ENCODE measurements at places on chromosomes 12 and 14.

DNA sequence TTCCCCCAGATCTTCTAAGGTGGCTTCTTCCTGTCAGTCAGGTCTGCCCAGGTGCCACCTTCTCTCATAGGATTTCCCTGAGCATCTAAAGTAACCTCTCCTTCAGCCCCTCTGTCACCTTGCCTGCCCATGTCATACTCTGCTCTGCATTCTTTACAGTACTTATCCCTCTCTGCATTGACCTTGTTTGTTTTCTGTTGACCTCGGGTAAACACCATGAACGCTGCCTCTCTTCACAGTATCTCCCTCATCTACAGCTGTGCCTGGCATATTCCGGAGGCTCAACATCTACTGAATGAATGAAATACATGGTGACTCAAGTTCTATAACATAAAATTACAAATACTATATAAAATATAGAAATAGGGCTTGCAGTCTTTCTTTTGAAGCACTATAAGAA lies 10.1 kb upstream of the PPM1A start:
- no peak for DNase-seq

- DNase-seq: no peak
These were observed 31.5 kb downstream of the MEG3 start for GRCh38 chr14:100857233-100857922.

GRCh38 chr12:47938594-47938993 lies 24.8 kb upstream of the TMEM106C start:
- no peak for DNase-seq

- peak; percentile 56 for DNase-seq
These were observed at the start of gene SCFD1 for GRCh38 chr14:30621940-30622830. SCFD1 (plus strand) TSS chr14:30622319; CDS start chr14:30622339, 20 bp downstream.

DNA sequence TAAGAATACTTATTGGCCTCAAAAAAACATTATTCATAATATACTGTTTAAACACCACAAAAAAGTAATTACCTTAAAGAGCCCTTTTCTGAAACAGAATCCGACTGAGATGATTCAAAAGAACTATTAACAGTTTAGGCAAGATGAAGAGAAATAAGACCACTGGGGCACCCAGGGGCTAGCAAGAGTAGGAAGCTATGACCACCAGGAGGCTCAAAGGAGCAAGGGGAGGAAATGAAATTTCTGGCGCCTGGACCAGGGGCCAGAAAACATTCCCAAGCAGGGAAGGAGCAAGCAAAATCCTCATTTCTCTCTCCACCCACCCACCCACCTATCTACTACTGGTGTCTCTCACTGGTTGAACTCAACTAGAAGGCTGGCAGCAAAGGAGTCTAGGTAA lies 6.3 kb upstream of the DCAF4 start:
- no peak for DNase-seq

- no peak for DNase-seq
These were observed 251.4 kb upstream of the ATP2B1 start for GRCh38 chr12:89960011-89960507.

DNA sequence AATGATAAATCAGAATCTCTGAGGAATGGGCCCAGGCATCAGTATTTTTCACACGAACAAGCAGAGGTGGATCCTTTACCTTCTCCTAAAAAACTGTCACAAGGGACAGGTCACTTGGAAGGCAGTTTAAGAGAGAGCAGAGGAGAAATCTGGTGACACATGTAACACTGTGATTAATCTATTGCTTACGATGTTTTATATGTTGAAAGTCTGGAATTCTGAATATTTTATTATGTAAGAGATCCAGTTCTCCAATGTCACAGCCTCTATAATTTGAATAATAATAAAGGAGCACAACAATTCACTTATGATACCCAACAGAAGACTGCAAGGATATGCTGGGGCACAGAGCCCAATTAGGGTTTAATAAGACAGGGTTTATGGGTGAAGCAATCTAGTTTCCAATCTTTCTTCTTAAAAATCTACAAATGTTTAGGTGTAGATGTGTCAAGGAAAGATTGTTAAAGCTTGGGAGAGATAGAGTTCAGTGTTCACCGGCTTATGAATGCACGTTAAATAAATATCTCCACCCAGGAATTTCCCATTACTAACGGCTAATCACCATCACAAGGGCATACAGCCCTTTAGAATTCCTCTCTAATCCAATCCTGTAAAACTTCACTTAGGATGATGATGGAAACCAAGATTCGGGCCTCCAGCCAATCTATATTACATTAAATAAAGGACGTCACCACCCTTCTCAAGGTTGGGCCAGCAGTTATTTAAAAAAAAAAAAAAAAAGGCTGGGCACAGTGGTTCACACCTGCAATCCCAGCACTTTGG lies 23.4 kb downstream of the DUSP16 start:
- no peak for DNase-seq

Measured in esophagus squamous epithelium (tissue), 5 donors.